NCI-H345 (cell line): ENCODE measurements at places on chromosomes 1 and 21.

DNA sequence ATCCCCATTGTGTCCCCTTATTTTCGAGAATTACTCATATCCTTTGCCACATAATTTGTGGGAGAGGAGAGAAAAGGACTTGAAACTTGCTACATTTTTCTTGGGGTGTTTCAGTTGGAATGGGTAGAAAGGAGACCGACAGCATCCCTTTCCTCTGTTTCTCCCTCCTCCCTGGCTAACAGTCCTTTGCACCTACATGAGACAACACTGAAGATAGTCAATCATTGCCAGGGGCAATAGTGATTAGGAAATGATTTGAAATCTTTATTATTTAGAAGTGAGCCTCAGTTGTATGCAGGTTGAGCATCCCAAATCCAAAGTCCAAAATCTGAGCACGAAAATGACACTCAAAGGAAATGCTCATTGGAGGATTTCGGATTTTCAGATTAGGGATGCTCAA is 7.8 kb upstream of the TARS2 start:
- no peak for DNase-seq

- no peak for DNase-seq
Observed at GRCh38 chr1:178341261-178341956, 155.4 kb downstream of the CLEC20A start.

GRCh38 chr21:33908760-33909159 is 6.8 kb downstream of the ATP5PO start:
- no peak for DNase-seq

- DNase-seq = no peak
Observed at GRCh38 chr1:3384407-3384806, 70.1 kb upstream of the ARHGEF16 start.

- DNase-seq = peak; percentile 18
Observed at GRCh38 chr1:158121604-158122254, 59.0 kb upstream of the CD1D start.

- DNase-seq = peak; percentile 33
Observed at GRCh38 chr1:153882296-153882912, 40.4 kb downstream of the GATAD2B start.

GRCh38 chr1:39952359-39953110 is 2.4 kb upstream of the MFSD2A start:
- DNase-seq = no peak
